ENCODE measurements at places on chromosomes 12 and 14. TPM values are rescaled to one million over a fixed set of nuclear protein-coding genes. Genes with fewer than 3 reads are reported as not detected.

MRPL51 gene
- 132 TPM for total RNA-seq

RNF212B gene
- total RNA-seq = not detected

TNFAIP2 gene
- 26.9 TPM for total RNA-seq

AREL1 gene
- total RNA-seq = 37.2 TPM

CYP27B1 gene
- 1.6 TPM for total RNA-seq

SLC17A8 gene
- total RNA-seq = 0.91 TPM

- no peaks in the 10 kb centered on the region for H3K27me3 ChIP-seq
Measured at GRCh38 chr14:70726651-70727375, 82.5 kb downstream of the MAP3K9 start.

DNA sequence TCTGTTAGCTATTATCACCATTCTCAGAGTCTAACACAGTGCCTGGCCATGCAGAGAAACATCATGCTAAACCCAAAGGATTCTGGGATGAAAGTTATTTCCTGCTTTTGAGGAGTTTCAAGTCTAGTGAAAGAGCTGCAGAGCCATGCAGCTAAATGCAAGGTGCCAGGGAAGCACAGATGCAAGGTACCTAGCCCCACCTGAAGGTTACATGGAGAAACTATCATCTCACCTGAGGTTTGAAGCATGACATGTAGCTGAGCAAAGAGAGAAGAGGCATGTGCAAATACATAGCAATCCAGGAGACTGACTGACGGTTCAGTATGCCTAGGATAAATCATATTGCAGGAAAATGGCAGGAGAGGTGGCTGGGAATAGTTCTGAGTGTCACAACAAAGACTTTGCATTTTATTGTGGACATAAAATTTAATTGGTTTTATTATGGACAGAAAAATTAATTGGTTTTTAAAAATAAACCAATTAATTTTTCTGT, 170.4 kb downstream of the PRKD1 start:
- H3K36me3 ChIP-seq = no peaks in the 10 kb centered on the region
- no peaks in the 10 kb centered on the region for H3K27me3 ChIP-seq
- no peaks in the 10 kb centered on the region for H3K4me1 ChIP-seq

GRCh38 chr12:52805000-52805399, 8.9 kb downstream of the KRT4 start:
- no peak overlapping the region for H3K4me3 ChIP-seq
- no peaks in the 10 kb centered on the region for H3K27me3 ChIP-seq
- H3K4me1 ChIP-seq = no peaks in the 10 kb centered on the region
- no peak overlapping the region for H3K27ac ChIP-seq
- no peak for DNase-seq

- no peaks in the 10 kb centered on the region for H3K36me3 ChIP-seq
- no peak overlapping the region for H3K4me3 ChIP-seq
- no peaks in the 10 kb centered on the region for H3K27me3 ChIP-seq
- no peaks in the 10 kb centered on the region for H3K4me1 ChIP-seq
- DNase-seq = peak; percentile 33
Measured at GRCh38 chr14:57066887-57067513, 201.7 kb downstream of the EXOC5 start.

DNA sequence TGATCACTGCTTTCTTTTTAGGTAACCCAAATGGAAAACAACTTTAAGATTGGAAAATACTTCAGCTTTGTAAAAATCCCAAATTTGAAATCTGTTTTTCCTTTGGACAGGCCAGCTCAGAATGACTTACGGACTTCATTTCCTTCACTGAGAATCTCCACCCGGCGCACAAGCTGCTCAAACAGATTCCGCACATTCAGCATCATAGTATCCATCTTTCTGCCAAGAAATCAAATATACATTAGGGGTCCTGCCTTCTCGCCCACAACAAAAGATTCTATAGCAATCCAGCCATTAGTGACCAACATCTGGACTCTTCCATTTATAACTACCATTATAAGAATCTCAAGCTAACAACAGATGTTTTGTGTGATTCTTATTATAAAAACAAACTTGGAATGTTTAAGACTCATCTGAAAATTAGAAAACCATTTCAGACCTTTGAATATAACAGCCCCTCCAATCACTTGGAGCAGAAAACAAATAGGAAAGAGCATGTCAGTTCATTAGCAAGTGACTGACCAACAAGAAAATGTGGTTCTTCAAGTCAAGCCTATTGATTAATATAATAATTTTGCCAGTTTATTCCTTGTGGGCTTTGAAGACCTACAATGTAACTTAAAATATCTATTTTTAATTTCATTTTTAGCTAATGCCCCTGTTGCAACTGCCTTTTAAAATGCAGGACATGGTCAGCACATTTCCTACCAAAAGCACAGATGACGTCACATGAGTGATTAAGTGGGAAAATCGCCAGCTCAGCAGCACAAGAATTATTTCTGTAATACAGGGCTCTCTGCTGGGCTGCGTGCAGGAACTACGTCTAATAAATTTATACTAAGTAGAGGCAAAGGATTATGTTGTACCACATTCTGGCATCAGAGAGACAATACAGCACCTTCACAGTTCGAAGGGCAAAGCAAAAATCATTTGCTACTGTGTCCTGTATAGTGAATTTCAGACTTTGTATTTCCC, 8.5 kb downstream of the RACGAP1 start:
- peak overlapping the region; percentile 27 for H3K27ac ChIP-seq
- DNase-seq = peak; percentile 59
- no peaks in the 10 kb centered on the region for H3K4me1 ChIP-seq

DNA sequence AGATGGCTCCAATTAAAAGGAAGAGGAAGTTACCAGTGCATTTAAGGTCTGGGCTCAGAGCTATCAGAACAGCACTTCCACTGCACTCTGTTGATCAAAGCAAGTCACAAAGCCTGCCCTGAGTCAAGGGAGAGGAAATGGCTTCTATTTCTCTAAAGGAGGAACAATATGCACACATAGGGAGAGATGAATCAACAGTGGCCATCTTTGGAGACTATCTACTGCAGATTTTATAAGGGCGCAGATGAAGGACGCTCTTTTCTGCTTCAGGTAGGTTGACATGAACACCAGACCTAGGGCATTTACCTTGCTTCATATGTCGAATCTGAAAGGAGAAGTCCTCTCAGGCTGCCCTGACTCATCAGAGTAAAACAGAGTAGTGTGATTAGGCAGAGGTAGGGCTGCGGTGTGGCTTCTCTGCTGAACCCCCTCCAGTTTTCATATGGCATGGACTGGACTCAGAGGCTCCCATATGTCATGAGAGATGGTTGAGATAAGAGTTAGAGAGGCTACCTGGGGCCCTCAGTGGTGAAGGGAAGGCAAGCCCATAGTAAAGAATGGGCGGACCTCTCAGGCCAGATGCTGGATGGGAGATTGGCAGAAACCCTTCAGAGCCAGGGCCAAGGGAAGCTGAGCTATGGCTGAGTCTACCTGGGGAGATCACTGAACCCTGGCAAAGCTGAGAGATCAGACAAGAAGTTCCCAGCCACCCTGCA, 84.4 kb downstream of the ARF6 start:
- H3K4me3 ChIP-seq = no peak overlapping the region
- peak overlapping the region; percentile 62 for H3K27ac ChIP-seq
- no peaks in the 10 kb centered on the region for H3K36me3 ChIP-seq
- DNase-seq = no peak
- H3K27me3 ChIP-seq = no peaks in the 10 kb centered on the region
- H3K4me1 ChIP-seq = peaks cover 2% of the 10 kb centered on the region

DNA sequence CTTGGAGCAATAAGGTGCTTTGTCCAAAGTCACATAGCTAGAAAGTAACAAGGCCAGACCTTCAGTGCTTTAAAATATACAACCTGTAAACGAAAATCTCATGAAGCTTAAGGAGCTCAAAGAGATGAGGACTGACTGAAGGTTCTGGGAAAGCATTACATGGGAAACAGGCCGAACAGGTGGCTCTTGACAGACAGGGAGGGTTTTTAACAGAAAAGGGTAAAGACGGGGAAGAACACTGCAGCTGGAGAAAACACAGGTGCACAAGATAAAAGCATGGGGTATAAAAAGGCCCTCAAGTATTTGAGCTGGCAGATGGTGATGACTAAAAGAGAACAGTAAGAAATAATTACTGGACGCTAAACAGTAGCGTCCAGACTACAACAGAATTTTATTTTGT, 257.2 kb downstream of the NELL2 start:
- H3K4me3 ChIP-seq = no peak overlapping the region
- H3K27ac ChIP-seq = no peak overlapping the region
- DNase-seq = no peak
- no peaks in the 10 kb centered on the region for H3K27me3 ChIP-seq
- H3K36me3 ChIP-seq = no peaks in the 10 kb centered on the region

- no peak for DNase-seq
- no peaks in the 10 kb centered on the region for H3K4me1 ChIP-seq
- H3K27ac ChIP-seq = no peak overlapping the region
- no peaks in the 10 kb centered on the region for H3K27me3 ChIP-seq
Measured at GRCh38 chr12:122001466-122002209, 20.0 kb upstream of the BCL7A start.

DNA sequence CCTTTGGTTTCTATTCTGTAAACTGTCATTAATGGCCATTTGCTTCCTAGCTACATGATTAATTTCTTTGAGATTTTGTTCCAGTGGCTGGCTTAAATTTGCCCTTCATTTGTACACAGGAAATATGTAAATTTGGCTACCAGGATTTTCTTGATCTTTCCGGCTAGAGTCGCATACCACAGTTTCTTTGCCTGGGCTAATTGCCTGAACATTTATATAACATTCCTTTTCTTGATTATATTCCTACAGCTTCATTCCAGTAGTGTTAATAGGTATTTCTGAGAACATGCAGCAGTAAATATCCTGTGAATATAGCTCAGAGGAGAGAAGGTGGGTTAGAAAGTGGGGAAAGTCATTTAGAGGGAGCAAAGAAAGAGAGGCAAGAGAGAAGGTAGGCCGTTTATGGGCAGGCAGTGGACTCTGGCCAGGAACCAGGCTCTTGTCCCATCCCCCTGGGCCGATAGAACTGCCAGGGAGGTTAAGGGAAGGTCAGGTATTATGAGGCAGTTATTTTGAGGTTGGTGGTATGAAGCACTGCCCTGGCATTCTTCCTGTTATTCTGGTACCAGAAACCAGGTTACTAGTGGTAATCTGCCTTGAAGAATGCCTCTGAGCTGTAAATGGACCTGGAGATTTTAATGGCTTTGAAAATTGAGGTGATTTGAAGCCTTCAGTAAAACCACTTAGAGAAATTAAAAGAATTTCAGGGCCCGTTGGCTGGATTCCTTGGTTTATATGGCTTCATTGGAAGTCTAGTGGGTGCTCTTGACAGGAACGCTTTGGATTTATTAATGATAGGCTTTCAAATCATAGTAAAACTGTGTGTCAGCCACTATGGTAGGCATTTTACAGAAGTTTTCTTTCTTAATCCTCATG, 4.4 kb downstream of the RNF10 start:
- peaks cover 35% of the 10 kb centered on the region for H3K4me1 ChIP-seq
- H3K4me3 ChIP-seq = peak overlapping the region; percentile 77
- H3K27me3 ChIP-seq = no peaks in the 10 kb centered on the region

DNA sequence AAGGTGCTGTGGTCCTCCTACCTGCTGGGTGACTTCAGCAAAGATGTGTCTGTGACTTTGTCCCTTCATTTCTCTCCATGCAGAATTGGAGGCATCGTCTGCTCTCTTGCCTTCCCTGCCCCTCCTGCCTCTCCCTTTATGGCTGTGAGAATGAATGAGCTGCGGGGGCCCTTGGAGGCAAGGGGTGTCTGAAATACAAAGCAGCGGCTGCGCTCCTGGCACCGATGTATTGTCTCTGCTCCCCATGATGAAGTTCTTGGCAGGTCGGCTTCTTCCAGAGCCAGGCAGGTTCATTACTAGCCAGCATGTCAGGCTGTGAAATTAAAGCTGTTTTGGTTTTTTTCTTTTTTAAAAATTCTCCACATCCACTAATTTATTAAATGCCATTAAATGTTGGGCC, 194.5 kb downstream of the TSPAN9 start:
- no peak overlapping the region for H3K27ac ChIP-seq
- no peak overlapping the region for H3K4me3 ChIP-seq
- H3K27me3 ChIP-seq = no peaks in the 10 kb centered on the region
- no peak for DNase-seq

All from colonic mucosa (tissue), 4 donors.